H1 (cell line): ENCODE measurements at places on chromosomes 13 and 19. TPM values are rescaled to one million over a fixed set of nuclear protein-coding genes. Genes with fewer than 3 reads are reported as not detected.

The SMIM17 gene
- not detected in 2 replicates for total RNA-seq

The NLRP11 gene
- not detected in 2 replicates for total RNA-seq

The CFAP97D2 gene
- not detected in 2 replicates for total RNA-seq

The KLK2 gene
- total RNA-seq, result not detected in 2 replicates

The KLK12 gene
- not detected in 2 replicates for total RNA-seq

The MBD3L2 gene
- total RNA-seq, result not detected in 2 replicates

The FCER2 gene
- total RNA-seq, result 0.29 TPM in 1 of 2 replicates, not detected in the other

The HS6ST3 gene
- total RNA-seq, result 1.2 TPM in 2 replicates

The RGS9BP gene
- 0.26 and 0.33 TPM in 2 replicates for total RNA-seq

The BIVM gene
- total RNA-seq, result 5.4 and 5.5 TPM in 2 replicates

The PLK5 gene
- total RNA-seq, result 0.43 and 1.2 TPM in 2 replicates

The ZNF625 gene
- 23.3 and 26.8 TPM in 2 replicates for total RNA-seq

The LILRB2 gene
- total RNA-seq, result not detected in 2 replicates

The ZGLP1 gene
- total RNA-seq, result 4.6 and 5.1 TPM in 2 replicates

The NLRP9 gene
- total RNA-seq, result not detected in 2 replicates

The TNFSF13B gene
- not detected in 2 replicates for total RNA-seq

The CDC42EP5 gene
- 2.1 and 4.8 TPM in 2 replicates for total RNA-seq

The KMT2B gene
- total RNA-seq, result 38.6 and 41.5 TPM in 2 replicates
